Spleen (tissue), 13 donors: ENCODE measurements at places on chromosomes 2 and 18. TPM values are rescaled to one million over a fixed set of nuclear protein-coding genes. Genes with fewer than 3 reads are reported as not detected.

Gene DYSF
- total RNA-seq: 165 TPM

Gene PROKR1
- total RNA-seq: not detected

Gene CHST10
- total RNA-seq: 9.7 TPM

Gene KRTCAP3
- total RNA-seq: 2.8 TPM

Gene PID1
- total RNA-seq: 17.0 TPM

Gene ACOXL
- total RNA-seq: 0.95 TPM

Gene IL1B
- 81.9 TPM for total RNA-seq

Gene SH3BP4
- 10.2 TPM for total RNA-seq

Gene GATA6
- 42.3 TPM for total RNA-seq

Gene UGT1A7
- total RNA-seq: not detected

Gene SERPINB10
- total RNA-seq: 0.57 TPM

Gene HNMT
- 59.7 TPM for total RNA-seq

Gene SPHKAP
- 0.91 TPM for total RNA-seq

Gene ST6GAL2
- not detected for total RNA-seq

Gene TCF7L1
- 5.1 TPM for total RNA-seq

Gene G6PC2
- not detected for total RNA-seq

Gene CDH2
- 25.7 TPM for total RNA-seq

Gene SLC4A5
- 3.7 TPM for total RNA-seq

Gene MYCN
- 0.58 TPM for total RNA-seq

Gene SERPINB13
- total RNA-seq: not detected

Gene MPP4
- total RNA-seq: 2.6 TPM

Gene POTEC
- not detected for total RNA-seq
